ENCODE measurements at places on chromosomes 4 and X.

DNA sequence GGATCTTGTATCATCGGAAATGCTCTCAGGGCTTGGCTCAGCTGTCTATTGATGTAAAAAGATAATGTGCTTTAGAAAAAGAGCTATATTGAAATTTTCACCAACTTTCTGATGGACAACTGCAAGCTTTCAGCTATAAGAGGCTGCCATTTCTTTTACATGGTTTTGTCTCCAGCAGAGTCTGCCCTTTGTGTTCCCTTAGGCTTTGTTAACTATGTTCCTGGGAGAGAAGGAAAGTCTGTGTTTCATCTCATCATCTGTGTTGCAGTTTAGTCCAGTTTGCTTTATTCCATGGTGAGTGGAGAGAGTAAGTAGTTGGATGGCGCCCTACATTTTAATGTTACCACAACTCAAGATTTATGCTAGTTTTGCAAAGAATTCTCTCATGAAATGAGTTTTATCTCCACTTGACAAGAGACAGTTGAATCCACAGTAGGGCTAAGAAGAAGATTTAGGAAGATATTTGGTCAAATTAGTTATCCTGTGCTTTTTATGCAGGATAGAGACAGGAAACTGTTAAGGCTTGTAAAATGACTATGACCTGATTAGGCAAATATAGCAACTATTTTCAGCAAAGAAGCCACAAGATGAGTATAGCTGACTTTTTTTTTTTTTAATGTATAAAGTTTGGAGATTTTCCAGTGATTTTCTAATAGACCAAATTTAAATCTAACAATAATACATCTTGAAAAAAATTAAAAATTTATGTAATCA is 16.5 kb downstream of the SEPTIN11 start:
- DNase-seq, result no peak

DNA sequence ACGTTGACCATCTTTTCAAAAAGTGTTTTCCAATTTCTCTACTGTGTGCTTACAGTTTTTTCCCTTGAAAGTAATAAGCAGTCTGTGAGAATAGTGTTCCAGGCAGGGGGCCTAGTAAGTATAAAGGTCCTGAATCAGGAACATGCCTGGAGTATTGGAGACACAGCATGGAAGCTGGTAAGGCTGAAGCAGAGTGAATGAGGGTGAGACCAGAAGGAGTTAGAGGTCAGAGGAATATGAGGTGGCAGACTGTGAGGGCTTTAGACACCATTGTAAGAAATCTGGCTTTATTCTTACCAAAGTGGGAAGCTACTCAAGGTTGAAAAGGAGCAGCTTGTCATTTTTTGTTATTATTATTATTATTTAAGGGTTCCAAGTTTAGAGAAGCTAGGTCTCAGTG is 107.4 kb downstream of the CT47B1 start:
- DNase-seq, result no peak

- DNase-seq, result no peak
Observed at GRCh38 chr4:1979477-1980196, 29.1 kb downstream of the NELFA start.

- no peak for DNase-seq
Observed at GRCh38 chr4:188270273-188271069, 131.2 kb downstream of the TRIML1 start.

DNA sequence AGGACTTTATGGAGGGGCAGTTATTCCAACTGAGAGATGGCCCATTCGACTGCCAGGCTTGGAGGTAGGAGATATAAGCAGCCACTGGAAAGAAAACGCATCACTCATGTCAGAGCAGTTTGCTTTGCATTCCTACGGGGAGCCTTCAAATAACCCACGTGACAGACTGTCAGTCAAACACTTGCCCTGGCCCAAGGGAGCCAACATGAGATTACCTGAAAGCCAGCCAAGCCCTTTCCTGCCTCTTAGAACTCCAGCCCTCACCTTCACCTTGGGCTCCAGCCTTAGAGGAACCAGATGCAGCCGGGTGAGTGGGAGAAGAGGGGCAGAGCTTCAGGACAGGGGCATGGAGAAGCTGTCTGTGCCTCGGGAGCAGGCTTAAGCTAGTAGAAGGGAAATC is 95.3 kb upstream of the CXCL13 start:
- DNase-seq, result no peak

- DNase-seq, result no peak
Observed at GRCh38 chr4:55671667-55672066, 35.6 kb upstream of the NMU start.

GRCh38 chrX:1462596-1463251 is 10.0 kb upstream of the ASMTL start:
- DNase-seq, result no peak

GRCh38 chrX:105745863-105746262 is 76.5 kb upstream of the NRK start:
- DNase-seq, result no peak

- DNase-seq, result no peak
Observed at GRCh38 chr4:75235359-75235951, 278.7 kb downstream of the RCHY1 start.

DNA sequence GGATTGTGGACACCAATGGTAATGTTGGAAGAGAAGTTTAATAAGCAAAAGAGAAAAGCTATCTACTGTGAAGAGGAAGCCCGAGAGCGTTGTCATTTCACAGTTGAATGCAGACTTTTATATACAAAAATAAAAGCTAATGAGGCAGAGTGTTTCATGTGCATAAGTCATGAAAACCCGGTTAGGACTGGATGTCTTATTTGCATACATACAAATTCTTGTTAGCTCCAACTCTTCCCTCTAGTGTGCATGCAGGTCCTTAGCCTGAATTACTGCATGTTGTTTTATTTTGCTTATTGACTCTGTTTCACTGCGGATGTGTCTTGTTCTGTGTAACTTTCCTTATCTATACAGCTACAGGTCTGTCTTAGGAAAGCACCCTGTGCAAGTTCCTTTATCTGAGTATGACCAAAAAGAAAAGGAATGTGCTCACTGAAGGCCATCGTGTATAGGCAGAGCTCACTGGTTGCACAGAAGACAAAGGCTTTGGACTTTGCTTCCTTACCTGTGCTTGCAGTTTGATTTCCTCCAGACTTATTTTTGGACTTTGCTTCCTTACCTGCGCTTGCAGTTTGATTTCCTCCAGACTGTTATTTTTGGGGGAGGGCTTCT is 25.1 kb upstream of the UGT2B11 start:
- DNase-seq, result no peak

DNA sequence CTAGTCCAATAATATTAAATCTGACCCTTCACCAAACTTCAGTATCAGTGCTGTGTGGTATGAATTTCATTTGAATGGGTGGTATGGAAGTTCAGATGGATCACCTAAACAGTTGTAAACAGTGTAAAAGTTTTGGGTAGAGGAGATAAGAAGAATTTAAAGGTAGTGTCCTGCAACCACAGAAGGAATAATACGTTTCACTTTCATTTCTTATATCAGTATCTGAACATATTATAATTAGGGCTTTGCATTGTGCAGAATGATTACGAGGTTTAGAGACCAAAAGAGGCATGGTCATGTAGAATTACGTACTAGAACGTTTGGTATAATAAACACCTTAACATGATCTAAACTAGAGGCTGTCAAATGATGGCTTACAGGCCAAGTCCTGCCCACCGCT is 116.1 kb downstream of the PDLIM5 start:
- DNase-seq, result no peak

DNA sequence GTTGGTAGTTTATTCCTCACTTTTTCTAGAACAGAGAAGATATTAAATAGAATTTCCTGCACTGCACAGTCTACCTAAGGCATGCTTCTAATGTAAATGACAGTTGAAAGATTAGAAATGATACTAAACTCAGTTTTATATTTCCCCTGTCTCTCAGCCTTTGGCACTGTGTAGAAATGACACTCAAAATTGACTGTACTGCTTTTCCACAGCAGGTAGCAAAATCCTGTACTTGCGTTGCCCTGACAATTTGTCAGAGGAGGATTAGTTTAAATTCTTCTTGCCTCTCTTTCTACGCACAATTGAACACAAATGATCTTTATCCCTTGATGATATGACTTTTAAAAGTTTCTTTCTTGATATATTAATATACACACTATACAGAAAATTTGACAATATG is 347.6 kb downstream of the SPOCK3 start:
- no peak for DNase-seq

GRCh38 chr4:133559987-133560386 is 410.9 kb downstream of the PCDH10 start:
- DNase-seq, result no peak

DNA sequence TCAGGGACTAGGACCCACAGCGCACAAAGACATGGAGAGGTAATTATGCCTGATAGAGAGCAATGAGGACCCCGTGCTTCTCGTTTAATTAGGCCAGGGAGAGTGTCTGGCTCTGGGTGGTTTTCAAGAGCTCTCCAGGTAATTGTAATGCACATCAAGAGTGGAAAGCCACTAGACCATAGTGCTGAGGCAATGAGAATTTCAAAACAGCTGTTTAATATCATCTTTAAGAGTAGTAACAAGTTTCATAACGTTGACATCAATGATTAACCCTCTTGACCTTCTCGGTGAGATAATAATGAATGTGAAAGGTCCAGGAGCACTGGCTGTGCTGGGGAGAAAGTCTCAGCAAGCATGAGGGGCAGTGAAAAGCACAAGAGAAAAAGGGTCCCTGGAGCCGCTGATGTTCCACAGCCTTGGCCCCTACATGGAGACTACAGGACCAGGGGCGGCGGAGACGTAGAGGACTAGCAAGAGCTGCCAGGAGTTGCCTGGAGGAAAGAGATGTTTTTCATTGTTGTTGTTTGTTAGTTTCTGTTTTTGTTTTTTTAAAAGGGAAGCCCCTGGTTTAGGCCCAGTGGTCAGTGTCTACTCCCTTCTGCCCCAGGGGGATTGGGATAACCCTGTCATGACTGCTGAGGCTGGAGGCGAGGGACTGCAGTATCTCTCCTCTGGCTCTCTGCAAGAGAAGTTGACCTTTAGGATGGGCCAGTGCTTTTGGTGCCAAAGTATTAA is 14.8 kb upstream of the CXCR3 start:
- no peak for DNase-seq

DNA sequence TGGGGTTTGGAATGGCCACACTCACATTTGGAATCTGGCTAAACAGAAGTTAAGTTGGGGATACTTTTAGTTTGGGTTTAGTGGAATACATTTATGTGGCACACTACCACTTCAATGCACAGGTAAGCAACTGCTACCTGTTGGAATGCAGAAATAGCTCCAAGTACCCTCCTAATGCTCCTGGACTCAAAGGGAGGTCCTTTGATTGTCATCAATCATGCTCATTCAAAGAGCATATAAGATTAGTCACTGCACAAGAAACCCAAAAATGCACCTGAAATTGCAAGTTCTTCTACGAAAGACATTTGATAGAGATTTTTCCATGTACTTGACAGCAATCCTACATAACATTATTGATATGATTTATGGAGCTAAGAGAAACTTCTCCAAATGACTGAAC is 247.7 kb downstream of the ANKRD50 start:
- no peak for DNase-seq

DNA sequence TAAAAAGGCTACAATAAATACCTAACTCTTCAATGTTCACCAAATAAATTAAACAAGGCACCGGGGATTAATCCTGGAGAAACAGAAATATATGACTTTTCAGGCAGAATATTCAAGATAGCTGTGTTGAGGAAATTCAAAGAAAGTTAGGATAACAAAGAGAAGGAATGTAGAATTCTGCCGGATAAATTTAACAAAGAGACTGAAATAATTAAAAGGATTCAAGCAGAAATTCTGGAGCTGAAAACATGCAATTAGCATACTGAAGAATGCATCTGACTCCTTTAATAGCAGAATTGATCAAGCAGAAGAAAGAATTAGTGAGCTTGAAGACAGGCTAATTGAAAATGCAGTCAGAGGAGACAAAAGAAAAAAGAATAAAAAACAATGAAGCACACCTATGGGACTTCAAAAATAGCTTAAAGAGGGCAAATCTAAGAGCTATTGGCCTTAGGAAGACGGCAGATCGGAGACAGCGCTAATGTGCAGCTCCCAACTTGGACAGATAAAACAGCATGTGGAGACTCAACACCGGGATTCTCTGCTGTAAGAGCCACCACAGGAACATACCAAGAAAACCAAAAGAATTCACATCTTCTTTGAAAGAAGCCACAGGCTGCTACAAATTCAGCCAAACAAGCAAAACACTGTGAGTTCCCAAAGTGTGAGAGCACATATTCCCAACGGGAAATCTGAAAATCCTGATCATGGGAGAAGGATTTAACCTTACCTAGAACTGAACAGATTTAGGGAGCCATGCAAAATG is 1290.9 kb downstream of the PCDH18 start:
- DNase-seq, result no peak

- no peak for DNase-seq
Observed at GRCh38 chr4:155759372-155760252, 791 bp downstream of the GUCY1B1 start.

GRCh38 chr4:25861951-25862410 is 807 bp downstream of the SEL1L3 start:
- DNase-seq, result no peak

- no peak for DNase-seq
Observed at GRCh38 chr4:48247878-48248558, 21.6 kb downstream of the TEC start.

- no peak for DNase-seq
Observed at GRCh38 chr4:153426207-153426885, 39.8 kb upstream of the TMEM131L start.

DNA sequence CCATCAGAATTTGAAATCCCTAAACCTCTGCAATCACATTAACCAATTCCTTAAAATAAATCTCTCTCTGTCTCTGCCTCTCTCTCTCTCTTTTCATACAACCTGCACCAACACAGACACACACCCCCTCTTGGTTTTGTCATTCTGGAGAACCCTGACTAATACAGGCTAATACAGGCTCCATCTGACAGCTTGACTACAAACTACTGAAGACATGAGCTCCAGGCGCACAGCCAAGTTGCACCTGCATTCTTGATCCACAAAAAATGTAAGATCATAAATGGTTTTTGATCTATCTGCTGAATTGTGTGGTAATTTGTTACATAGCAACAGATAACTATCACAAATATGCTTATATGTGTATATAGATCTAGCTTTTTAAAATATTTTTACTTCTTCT is 2414.2 kb downstream of the PCDH7 start:
- DNase-seq, result peak; percentile 13

DNA sequence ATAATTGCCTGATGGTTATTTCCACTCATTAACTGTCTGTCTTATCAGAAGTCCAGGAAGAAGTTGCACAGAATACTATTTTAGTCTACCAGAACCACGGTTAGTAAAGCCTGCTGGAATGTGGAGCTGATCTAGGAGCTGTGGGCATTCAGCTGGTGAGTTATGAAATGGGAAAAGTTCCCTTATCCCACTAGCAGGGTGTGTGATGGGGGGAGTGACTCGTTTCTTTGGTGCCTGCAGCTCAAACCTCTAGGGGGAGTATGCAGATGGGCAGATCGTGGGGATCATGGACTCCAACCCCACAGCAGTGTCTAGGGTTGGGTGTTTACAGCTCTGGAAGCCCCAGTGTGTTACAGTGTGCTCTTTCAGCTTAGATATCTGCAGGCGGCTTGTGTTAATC is 305.7 kb upstream of the BOD1L1 start:
- no peak for DNase-seq

DNA sequence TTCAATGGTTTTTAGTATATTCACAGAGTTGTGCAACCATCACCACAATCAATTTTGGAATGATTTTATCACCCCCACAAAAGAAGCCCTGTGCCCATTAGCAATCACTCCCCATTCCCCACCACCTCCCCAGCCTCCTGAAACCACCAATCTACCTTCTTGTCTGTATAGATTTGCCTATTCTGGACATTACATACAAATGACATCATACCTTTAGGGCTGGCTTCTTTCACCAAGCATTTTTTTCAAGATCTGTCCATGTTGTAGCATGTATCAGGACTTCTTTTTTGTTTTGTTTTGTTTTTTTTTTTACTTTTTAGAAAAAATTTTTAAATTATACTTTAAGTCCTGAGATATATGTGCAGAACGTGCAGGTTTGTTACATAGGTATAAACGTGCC is 108.1 kb downstream of the RTL9 start:
- no peak for DNase-seq

- no peak for DNase-seq
Observed at GRCh38 chrX:146144039-146144438, 326.4 kb downstream of the SLITRK2 start.

Data from retinal pigment epithelial cell (primary cell).